GM04503 (cell line): ENCODE measurements at places on chromosomes 4 and X.

DNA sequence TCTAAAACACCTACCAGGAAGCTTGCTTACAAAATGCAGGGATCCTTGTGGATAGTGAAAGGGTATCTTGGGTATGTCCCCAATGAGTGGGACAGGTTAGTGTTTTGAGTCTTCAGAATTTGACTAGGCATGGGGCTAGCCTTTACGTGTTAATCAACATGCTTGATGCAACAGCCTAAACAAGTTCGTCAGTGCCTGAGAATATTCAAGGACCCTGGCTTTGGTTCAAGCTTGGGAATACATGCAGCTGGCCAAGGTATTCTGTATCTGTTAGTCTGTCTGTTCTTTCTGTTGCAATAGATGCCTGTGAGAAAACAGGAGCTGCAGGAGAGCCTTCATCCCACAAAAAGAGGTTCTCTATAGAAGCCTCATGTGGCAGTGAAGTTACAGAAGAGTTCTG lies 149.5 kb downstream of the CCNG2 start:
- no peak for DNase-seq

DNA sequence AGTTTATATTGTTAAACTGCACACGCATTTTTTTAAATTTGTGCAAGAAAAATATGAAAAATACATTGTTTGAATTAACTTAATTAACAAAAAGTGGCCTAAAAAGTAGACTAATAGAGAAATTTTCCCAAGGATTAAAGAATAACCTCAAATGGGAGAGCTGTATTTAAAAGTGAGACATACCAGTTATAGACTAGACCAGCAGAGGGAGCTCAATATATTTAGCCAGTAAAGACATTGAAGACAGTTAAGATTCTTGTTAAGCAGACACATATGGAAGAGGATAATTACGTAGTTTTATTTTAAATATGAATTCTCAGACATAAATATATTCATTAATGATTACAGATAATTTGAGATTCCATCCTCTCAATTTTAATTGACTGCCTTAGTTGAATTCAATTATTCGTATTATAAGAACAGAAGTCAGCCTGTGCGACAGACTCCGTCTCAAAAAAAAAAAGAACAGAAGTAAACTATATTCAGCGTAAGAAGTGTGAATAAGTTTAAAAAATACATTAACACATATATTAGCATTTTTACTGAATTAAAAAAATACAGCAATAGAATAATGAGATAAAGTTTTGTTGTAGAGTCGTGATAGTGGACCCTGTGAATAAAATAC lies 64.8 kb downstream of the GLRA3 start:
- no peak for DNase-seq

GRCh38 chrX:39652336-39652735 lies 445.4 kb downstream of the BCOR start:
- no peak for DNase-seq

GRCh38 chrX:109190542-109190941 lies 291.3 kb downstream of the GUCY2F start:
- DNase-seq = no peak

DNA sequence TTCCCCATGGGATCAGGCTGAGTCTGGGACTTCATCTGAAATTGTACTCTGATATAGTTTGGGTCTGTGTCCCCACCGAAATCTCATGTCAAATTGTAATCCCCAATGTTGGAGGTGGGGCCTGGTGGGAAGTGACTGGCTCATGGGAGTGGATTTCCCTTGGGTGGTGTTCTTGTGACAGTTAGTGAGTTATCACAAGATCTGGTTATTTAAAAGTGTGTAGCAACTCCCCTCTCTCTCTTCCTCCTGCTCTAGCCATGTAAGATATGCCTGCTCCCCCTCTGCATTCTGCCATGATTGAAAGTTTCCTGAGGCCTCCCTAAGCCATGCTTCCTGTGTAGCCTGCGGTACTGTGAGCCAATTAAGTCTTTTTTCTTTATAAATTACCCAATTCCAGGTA lies 61.0 kb downstream of the RASGEF1B start:
- no peak for DNase-seq
